ENCODE measurements at places on chromosomes 5 and 9. TPM values are rescaled to one million over a fixed set of nuclear protein-coding genes. Genes with fewer than 3 reads are reported as not detected.

DNA sequence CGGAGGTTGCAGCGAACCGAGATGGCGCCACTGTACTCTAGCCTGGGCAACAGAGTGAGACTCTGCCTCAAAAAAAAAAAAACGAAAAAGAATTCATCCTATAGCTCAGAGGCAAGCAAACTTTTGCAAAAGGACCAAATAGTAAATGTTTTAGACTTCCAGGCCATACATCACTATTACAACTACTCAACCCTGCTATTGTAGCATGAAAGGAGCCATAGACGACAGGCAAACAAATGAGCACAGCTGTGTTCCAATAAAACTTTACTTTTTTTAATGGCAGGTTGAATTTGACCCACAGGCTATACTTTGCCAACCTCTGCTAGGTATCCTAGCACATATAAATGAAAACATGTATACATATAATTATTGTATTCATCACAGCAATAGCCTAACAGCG lies 58.9 kb upstream of the SLC30A5 start:
- DNase-seq = no peak

DNA sequence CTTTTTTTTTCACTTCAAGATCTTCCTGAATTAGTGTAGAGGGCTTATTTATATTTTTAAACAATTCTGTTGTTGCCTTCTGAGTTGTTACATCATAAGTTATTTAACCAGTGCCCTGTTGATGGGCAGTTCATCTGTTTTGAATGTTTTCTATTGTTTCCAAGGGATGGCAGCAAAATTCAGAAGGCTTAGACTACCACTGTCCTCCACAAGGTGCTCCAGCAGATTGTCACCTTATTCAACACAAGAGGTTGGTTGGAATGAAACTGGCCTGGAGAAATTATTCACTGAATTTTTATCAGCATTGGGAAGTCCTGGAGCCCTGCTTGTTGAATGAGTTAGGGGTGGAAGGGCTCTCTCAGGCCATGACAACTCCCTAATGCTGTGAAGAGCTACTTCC lies 1.3 kb upstream of the KLHL9 start:
- DNase-seq = no peak

DNA sequence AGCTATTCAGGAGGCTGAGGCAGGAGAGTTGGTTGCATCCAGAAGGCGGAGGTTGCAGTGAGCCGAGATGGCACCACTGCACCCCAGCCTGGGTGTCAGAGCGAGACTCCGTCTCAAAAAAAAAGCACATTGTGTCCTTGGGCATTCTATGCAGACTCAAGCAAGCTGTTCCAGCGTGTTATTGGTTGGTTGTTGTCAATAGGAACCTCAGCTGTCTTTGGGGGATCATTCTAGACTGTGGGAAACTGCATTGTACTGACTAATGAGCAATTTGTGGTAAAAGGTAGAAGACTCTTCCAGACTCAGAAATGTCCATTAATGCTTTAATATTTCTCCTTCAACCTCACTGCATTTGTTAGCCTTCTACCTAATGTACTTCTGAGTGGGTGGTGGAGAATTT lies 379.5 kb upstream of the GRAMD2B start:
- no peak for DNase-seq

GRCh38 chr9:34492051-34492450 lies 30.7 kb downstream of the ENHO start:
- DNase-seq = no peak

DNA sequence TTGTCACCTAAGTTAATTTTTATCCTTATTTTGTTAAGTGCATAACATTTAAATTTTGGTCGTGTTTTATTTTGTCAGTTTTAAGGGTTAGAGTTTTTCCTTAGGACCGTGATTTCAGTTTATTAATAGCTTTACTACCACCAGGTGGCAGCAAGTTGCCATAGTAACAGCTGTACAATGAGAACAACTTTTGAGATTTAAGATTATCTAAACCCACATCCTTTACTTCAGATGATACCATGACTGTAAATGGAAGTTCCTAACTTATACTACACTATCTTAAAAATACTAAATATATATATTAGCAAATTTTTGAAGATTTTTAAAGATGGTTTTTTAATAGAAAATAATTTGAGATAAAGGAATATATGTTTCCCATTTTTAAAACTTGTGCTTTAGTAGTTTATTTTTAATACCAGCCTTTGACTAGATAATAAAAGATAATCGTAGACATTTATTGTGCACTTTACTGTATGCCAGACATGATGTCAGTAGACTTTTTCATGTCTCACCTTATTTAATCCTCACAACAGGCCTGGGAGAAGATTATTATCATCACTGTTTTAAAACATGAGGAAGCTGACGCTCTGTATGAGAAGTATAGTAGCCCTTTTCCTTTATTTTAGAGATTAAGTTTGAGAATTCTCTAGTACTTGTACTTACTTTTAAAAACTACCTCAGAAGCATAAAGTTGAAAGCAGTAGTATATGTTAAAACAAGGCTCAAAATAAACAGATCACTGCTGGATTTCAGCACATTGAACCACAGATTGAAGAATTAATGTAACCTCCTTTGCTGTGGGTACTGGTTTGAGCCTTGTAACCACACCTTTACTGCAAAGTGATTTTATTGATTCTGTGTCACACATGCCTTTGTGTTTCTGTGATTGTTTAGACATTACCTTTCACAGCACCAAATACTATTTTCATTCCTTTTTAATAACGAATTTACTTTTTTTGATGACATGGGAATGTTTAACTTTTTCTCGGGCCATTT lies 27.5 kb downstream of the SREK1 start:
- DNase-seq = no peak

DNA sequence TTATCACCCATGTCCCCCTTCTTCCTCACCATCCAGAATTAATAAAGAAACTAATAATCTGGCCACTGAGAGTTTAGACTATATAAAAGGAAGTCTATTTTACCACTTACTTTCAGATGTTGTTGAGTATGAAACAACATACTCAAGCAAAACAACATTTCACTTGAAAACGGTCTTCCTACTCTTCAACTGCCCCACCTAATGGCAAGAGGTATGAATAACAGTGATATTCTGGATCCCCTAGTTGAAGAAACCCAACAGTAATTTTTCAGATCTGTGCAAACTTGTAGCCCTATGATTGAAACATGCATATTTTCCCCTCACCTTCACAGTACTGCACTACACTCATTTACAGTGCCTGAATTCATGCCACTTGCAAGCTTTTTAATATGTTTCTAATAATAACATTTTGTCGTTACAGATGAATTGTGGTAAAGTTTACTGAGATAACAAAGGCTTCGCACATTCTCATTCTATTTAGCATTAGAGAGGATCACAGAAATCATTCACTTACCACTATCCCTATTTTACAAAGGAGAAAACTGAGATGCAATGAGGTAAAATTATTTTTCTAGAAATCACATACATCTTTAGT lies 267.9 kb upstream of the PDE4D start:
- no peak for DNase-seq

DNA sequence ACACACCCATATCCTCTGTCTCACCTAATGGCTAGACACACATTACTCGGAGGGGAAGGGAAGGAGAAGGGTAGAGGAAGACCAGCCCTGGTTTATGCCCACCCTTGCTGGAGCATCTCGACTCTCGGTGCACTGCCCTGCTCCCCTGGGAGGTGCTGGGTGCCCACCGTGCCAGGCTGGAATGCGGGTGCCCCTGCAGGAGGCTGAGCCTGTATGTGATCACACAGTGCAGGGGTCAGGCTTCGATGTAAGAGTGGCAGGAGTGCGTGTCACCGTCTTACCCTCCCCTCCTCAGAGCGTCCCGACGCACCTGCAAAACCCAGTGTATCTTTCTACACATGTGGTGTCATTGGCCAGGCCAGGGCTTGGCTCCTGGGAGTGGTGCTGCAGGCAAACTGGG lies 7.3 kb upstream of the ACOT12 start:
- DNase-seq = no peak

GRCh38 chr5:110435207-110435606 lies 291.3 kb downstream of the TMEM232 start:
- no peak for DNase-seq

DNA sequence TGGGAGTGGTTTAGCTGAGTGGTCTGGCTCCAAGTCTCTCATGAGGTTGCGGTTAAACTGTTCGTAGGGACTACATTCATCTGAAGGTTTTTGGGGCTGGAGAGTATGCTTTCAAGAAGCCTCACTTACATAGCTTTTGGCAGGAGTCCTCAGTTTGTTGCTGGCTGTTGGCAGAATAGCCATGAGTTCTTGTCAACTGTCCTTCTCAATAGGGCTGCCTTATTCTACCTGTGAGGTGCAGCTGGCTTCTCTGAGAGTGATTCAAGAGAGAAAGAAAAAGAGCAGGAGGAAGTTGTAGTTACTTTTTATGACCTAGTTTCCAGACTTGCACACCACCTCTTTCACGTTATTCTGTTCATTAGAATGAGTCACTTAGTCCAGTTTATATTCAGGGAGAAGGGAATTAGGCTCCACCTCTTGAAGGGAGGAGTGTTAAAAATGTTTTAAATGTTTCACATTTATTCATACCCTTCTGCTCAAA lies 33.2 kb downstream of the YTHDC2 start:
- no peak for DNase-seq

- DNase-seq = peak; percentile 81
Measured at GRCh38 chr5:170420806-170421412, 31.7 kb upstream of the KCNMB1 start.

GRCh38 chr5:54514291-54514690 lies 3.3 kb upstream of the SNX18 start:
- DNase-seq = no peak

CERCAM gene
- 49.7 TPM for total RNA-seq

SPAAR gene
- not detected for total RNA-seq

OR13D1 gene
- total RNA-seq = not detected

All from neural crest cell (in vitro differentiated cells).